Hepatocyte (in vitro differentiated cells): ENCODE measurements at places on chromosomes 3 and 15. TPM values are rescaled to one million over a fixed set of nuclear protein-coding genes. Genes with fewer than 3 reads are reported as not detected.

Gene CCDC50
- total RNA-seq = 49.6 and 54.6 TPM in 2 replicates

Gene LPP
- 67.7 and 73.8 TPM in 2 replicates for total RNA-seq

Gene ITIH1
- 120 and 154 TPM in 2 replicates for total RNA-seq

Gene BCL2A1
- 7.8 and 9.9 TPM in 2 replicates for total RNA-seq

Gene PRTG
- 10.8 and 19.0 TPM in 2 replicates for total RNA-seq

Gene PDIA3
- 433 and 496 TPM in 2 replicates for total RNA-seq

Gene ATP13A5
- 0.12 TPM in 1 of 2 replicates, not detected in the other for total RNA-seq

Gene RBMS3
- total RNA-seq = 31.4 and 37.1 TPM in 2 replicates

Gene CMTM8
- total RNA-seq = 17.1 and 20.7 TPM in 2 replicates
